ENCODE measurements at places on chromosomes 5 and 9. TPM values are rescaled to one million over a fixed set of nuclear protein-coding genes. Genes with fewer than 3 reads are reported as not detected.

The C5orf34 gene
- 1.0 TPM for total RNA-seq

The FLT4 gene
- total RNA-seq: 8.0 TPM

The DMRT2 gene
- total RNA-seq: 0.12 TPM

The SCGB3A1 gene
- total RNA-seq: not detected

The RELL2 gene
- total RNA-seq: 0.55 TPM

The SYNPO gene
- total RNA-seq: 675 TPM

The ANKRD20A1 gene
- 1.3 TPM for total RNA-seq

The FBLL1 gene
- not detected for total RNA-seq

The TNFSF8 gene
- 0.77 TPM for total RNA-seq

The N4BP3 gene
- total RNA-seq: 2.7 TPM

The AGXT2 gene
- total RNA-seq: not detected

The CTXN3 gene
- total RNA-seq: not detected

The SNX18 gene
- total RNA-seq: 20.9 TPM

The CDC20B gene
- not detected for total RNA-seq
